Left kidney (tissue), 8 donors: ENCODE measurements at places on chromosomes 7 and 10.

DNA sequence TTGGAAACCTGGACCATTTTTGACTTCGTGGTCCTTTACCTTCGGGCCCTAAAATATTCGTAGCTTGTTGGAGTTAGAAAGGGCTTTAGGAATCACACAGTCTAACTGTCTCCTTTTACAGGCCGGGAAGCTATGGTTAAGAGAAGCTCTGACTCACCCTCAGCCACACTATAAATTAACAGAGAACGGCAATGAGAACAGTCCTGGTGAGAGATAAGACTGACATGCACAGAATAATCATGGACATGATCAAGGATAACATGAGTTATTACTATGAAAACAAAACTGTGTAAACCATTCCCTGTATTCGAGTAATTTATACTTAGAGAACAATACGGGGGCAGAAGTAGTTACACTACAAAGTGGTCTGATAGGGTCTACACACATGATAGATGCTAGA is 162.5 kb upstream of the MALRD1 start:
- DNase-seq: no peak

DNA sequence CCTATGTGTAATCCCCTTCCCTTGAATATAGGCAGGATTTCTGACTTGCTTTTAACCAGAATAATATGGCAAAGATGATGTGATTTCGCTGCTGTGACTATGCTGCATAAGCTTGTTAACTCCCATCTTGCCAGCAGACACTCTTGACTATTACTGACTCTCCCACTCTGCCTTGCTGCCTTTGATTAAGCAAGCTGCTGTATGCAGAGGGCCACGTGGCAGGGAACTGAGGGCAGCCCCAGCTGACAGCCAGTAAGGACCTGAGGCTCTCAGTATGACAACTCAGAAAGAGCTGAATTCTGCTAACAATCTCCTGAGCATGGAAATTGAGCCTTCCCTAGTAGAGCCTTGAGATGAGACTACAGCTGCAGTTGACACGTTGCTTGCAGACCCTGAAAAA is 279.4 kb upstream of the CACNA2D1 start:
- DNase-seq: no peak

DNA sequence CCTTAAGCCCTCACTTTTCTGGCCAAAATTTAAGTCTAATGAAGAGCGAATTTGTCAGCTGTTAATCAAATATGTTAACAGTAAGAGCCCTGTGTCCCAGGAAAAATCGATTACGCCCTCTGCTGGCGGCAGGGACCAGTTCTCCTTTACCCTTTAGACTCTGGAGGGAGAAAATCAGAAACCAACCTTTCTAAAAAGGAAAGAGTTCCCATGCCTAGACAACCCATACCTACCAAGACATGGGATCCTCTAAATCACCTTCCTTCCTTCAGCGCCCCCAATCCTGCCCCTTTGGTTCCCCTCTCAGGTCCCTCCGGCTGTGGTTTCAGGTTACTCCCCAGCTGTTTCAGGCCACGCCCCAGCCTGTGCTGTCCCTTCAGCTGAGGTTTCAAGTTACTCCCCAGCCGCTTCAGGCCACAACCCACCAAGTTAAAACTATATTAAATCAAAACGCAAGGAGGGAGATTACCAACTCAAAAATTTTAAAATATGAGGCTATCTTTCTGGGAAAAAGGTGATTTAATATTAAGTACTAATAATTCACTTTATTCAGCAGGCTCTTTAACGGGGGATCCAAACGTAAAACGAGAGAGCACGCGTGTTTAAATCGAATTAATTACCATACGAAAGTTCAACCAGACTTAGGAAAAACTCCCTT is 1.4 kb upstream of the AKR1B15 start:
- peak; percentile 81 for DNase-seq

DNA sequence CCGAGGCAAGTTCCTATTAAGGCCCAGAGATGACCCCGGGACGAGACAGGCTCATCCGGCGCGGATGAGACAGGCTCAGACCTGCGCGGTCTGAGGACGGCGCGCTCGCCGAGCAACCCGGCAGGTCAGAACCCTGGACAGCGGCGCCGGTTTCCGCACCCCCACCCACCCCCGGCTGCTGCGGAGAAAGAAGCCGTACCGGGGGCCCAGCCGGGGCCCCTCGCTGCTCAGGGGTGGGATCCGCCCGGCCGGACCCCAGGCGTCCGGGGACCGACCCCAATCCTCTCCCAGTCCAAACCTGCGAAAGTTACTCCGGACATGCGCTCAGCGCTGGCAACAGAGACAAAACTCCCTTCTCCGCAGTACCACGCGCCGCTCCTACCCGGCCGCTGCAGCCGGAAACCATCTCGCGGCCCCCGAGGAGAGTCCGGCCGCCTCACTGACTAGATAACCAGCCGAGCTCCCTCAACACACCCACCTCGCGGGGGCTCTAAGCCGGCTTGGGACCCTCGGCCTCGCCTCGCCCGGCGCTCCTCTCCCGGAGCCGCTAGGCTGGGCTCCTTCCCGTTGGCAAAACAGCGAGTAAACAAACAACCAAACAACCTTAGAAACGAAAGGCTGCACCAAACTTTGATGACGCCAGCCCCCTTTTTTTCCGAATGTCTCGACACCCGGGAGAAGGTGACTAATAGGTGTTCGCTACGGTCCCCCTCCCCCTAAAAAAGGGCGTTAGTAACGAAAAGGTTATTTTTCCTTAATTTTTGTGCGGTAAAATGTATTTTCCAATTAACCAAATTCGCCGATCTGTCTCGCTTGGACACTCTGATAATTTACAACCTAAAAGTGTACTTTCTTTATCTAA is 2.3 kb upstream of the DRGX start:
- peak; percentile 60 for DNase-seq

GRCh38 chr10:28087661-28088351 is 88.9 kb upstream of the ODAD2 start:
- no peak for DNase-seq

- no peak for DNase-seq
These were observed 740 bp downstream of the GALNT11 start for GRCh38 chr7:152025937-152026890.
